ENCODE measurements at places on chromosomes 3 and 15.

DNA sequence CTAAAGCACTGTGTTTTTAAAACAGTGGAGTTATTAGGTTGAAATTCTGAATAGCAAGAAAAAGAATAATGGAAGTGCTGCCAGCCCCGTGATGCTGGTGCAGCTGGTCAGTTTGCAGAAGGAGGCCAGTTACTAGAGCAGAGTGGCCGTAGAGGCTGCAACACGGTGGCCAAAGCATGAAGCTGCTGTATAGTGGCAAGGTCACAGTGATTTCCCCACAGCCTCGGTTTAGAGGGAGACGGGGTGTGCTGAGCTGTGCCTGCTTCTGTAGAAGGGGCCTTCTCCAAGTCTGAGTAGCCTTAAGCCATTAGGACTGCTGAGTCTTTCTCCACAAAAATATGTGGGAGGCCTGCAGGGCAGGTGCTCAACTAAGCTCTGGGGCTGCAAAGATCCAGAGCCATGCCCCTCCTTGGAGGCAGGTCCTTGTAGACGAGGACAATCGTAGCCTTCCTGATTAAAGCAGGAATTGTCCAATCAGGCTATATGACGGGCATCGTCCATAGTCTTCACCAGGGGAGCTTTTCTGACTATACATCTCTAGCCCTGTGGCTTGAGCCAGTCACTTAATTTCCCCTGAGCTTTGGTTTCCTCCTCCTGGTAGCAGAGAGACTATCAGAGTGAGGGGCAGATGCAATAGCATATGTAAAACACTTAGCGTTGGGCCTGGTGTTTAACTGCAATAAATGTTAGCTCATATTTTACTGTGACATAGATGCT lies 151.6 kb downstream of the PGPEP1L start:
- DNase-seq, result no peak

GRCh38 chr15:38187630-38188313 lies 64.9 kb upstream of the SPRED1 start:
- no peak for DNase-seq

DNA sequence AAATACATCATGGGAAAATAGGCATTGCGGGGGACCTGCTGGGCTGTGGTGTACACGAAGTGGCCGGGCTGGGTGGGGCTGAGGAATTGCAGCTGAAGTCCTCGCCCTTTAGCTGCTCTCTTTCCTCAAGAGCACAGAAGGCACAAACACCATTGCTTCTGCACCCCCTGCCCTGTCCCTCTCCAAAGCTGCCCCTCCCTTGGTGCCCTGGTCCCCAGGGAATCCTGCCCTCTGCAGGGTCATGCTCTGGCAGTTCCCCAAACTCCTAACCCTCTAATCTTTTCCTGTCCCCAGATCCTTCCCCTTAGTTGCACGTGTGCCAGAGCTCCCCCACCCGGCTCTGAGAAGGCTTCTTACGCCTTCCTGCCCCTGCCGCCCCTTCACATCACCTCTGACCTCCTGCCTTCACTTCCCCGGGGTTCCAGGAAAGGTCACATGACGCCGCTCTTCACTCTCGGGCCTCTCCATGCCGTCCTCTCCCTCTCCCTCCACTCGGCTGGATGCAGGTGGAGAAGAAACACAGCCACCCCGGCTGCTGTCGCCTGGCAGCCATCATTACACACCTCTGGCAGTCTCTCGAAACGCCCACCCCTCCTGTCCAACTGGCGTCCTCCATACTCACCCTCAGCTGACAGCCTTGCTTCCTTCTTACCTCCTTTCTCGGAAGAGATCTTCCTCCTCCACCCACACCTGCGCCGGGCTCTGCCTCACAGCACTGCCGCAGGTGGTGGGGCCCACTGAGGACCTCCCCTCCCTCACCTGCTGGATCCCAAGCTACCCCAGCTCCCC lies 6.9 kb upstream of the PCSK6 start:
- DNase-seq, result no peak

GRCh38 chr3:128372707-128373533 lies 93.8 kb downstream of the DNAJB8 start:
- no peak for DNase-seq

GRCh38 chr15:77817434-77817833 lies 184.7 kb upstream of the LINGO1 start:
- DNase-seq, result no peak

All from central memory CD4-positive, alpha-beta T cell (primary cell).